ENCODE measurements at places on chromosomes 3 and 15.

DNA sequence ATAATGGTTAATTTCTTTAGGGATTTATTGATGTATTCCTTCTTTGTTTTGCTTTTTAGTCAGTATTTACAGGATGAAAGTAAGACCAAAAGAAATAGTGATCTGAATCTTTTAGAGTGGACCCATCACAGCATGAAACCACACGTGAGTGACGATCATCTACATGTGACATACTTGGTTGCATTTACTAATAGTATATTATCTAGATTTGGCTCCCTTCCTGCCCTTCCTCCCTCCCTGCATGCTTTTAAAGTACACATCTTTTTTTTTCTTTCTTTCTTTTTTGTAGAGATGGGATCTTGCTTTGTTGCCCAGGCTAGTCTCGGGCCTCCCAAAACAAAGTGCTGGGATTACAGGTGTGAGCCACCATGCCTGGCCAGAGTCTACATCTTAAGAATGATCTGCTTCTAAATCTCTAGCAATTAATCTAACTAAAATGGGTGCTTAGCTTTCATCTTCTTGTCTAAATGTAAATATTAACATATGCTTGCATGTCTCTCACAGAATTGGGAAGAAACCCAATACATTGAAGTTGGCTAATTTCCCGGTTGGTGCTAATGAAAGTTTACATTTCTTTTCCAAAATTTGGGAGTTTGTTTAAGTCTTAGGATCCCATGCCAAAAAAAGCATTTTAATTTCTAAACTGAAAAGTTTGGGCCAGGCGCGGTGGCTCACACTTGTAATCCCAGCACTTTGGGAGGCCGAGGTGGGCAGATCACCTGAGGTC lies 38.0 kb downstream of the SENP2 start:
- DNase-seq, result no peak

GRCh38 chr3:156782319-156782718 lies 43.8 kb upstream of the LEKR1 start:
- DNase-seq, result no peak

DNA sequence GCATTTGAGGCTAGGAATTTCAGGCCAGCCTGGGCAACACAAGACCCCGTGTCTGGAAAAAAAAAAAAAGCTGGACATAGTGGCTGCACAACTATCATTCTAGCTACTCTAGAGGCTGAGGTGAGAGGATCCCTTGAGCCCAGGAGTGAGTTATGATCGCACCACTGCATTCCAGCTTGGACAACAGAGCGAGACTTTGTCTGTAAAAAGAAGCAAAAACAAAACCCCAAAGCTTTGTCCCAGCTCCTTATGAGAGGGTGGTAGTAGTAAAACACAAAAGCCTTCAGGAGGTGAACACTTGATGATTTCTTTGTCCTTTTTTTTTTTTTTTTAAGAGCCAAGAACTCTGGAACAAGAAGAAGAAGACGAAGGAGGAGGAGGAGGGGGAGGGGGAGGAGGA lies 1.1 kb upstream of the CD200 start:
- no peak for DNase-seq

DNA sequence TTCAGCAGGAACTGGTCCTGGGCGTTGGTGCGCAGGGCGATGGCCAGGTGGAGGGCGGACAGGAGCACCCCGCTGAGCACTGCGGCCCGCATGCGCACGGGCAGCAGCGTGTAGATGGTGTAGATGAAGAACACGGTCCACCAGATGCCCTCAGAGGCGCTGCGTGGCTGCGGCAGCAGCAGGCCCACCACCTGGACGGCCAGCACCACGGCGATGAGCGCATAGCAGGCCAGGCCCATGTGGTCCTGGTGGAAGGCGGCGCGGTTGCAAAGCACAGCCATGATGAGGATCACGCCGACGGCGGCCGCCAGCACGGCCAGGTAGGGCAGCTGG lies 1.5 kb downstream of the ADCY5 start:
- DNase-seq, result no peak

- DNase-seq, result no peak
Observed at GRCh38 chr15:60611592-60612346, 132.8 kb upstream of the ICE2 start.

- peak; percentile 73 for DNase-seq
Observed at GRCh38 chr15:43903864-43904290, 77.1 kb downstream of the WDR76 start.

DNA sequence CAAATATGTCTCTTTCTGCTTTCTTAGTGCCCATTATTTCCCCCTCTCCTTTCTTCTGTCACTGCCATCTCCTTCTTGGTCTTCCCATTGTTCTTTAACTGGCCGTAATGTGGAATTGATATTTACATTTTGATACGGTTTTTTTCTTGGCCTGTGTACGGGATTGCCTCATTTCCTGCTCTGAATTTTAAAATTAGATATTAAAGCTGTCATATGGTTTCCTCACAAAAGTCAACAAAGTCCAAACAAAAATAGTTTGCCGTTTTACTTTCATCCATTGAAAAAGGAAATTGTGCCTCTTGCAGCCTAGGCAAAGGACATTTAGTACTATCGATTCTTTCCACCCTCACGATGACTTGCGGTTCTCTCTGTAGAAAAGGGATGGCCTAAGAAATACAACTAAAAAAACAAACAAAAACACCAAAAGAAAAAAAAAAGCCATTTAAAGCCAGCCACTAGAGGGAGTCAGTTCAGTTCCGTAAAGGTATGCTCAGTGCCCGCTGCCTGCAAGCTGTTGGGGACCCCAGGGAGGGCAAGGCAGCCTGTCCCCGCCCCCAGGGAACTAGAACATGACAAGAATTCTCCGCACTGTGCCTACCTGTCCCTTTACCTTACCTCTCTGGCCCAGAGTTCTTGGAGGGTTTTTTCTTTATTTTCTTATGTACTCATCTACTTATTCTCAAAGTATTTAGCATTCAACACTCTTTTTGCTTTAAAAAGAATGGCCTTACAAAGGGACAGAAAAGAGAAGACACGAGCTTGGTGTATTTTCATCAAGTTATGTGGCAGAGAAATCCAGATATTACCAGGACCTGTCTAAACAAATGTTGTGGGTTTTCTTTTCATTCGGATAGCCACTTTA lies 30.0 kb upstream of the NR2E3 start:
- DNase-seq, result peak; percentile 39

DNA sequence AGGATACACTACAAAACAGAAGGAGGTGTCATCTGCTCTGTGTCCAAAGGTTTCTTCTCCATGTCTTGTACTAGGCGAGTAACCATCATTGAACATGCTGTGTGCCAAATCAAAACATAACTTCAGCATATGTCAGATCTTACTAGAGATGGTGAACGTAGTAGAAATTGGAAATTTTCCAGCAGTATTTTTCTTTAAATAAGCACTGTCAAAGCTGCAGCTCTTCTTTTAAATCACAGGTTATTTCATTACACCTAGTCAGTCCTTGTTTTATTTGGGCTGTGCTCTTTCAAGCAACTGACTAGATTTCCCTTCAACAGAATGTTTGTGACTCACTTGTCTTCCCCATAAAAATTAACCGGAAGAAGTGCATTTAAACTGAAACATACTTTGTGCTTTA lies 46.5 kb downstream of the MSL2 start:
- DNase-seq, result no peak

DNA sequence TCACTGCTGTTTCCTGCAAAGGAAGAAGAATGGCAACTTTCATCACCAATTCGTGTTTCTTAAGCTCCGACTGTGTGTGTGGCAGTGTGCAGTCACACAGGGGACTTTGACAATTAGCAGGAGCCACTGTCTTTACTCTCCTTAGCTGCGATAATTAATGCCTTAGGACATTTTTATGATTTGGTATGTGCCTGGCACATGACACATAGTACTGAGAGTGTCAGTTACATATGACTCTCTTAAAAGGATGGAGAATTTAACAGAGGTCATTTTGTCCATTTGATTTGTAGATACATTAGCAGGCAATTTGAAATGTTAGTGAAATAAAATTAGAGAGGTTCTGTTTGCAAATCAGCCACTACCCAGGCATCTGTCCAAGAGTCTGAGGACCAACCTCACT lies 128.9 kb upstream of the VEPH1 start:
- no peak for DNase-seq

GRCh38 chr3:175149675-175150074 lies 290.5 kb downstream of the NAALADL2 start:
- DNase-seq, result no peak

- no peak for DNase-seq
Observed at GRCh38 chr3:106115557-106115956, 246.7 kb upstream of the CBLB start.

GRCh38 chr15:69141833-69142232 lies 18.6 kb upstream of the GLCE start:
- no peak for DNase-seq

DNA sequence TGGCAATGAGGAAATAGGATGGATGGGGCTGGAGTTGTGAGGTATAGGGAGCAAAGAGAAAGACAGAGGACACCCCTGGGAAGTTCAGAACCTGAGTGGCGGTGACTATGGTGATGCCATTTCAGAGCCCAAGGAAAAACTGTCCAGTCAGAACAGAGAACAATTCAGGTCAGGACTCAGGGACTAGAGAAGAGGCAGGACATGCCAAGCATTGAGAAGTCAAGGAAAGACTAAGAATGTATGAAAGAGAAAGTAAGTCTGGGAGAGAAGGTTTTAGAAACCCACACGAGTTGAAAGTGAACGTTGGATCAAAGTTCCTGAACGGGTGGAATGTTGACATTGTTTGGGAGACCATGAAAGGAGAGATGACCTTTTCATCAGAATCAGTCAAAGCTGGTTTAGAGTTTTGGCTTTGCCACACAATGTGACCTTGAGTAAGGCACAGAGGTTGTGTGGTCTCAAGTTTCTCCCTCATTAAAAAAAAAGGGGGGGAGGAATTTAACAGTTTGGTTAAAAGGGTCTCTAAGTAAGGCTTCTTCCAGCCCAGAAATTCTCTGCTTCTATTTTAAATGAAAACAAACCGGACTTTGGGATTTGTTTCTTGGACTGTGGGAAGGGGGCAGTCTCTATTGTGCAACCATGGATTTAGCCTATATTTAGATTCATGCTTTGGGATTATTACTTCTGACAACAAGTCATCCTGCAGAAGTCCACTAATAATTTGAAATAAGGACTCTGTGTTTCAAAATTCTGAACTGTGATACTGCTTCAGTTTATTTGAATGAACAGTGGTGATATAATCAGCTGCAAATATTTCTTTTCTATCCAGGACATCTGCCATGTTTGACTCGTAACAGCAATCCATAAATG lies 315.9 kb upstream of the TBL1XR1 start:
- DNase-seq, result no peak

- no peak for DNase-seq
Observed at GRCh38 chr3:129633751-129634481, 27.4 kb upstream of the PLXND1 start.

- DNase-seq, result no peak
Observed at GRCh38 chr15:87609474-87609873, 647.1 kb downstream of the NTRK3 start.

DNA sequence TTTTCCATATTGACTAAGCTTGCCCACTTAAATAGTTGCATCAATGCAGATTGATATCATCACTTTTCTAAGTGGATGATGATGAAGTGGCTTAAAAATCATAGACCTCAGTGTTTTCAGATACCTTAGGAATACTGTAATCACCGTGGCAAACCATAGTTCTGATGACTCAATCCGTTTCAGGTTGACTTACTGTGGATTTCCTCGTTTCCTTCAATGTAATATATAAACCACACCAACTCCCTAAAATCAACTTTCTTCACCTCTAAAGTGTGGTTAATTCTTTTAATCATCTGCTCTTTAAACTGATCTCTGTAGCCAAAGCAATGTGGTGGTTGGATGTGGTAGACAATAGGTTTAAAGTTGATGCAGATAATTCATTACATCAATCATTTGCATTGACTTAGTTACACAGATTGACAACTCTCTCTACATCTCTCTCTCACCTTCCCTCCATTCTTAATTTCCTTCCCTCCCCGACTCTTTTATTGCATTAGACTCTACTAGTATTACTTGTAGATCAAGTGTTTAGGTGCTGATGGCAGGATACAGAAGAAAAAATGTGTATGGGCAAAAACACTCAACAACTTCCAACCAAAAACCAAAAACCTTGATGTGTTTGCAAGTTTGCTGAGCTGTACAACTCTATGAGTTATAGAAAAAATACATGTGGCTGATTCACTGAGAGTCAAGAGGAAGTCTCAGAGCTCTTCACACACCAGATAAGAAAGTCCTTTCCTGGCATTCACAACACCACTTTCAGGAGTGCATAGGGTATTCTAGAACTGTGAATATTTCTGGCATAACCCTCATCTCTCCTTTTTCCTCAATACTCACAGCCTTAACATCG lies 243.5 kb downstream of the NFKBIZ start:
- no peak for DNase-seq

- DNase-seq, result no peak
Observed at GRCh38 chr3:141835557-141836229, 40.8 kb upstream of the ATP1B3 start.

DNA sequence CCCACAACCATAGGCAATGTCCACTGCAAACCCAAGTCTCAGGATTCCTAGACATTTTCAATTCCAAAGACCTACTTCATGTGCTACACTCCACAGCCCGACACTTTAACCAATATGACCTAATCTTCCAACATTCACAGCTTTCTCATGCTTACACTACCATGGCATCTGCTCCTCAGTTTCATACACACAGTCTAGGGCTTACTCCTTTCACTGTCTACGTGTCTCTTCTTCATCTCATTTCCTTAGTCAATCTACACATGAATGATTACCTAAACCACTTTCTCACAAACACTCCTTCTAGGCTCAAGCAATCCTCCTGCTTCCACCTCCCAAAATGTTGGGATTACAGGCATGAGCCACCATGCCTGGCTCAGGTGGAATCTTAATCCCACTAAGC lies 106.3 kb downstream of the STAG1 start:
- no peak for DNase-seq

DNA sequence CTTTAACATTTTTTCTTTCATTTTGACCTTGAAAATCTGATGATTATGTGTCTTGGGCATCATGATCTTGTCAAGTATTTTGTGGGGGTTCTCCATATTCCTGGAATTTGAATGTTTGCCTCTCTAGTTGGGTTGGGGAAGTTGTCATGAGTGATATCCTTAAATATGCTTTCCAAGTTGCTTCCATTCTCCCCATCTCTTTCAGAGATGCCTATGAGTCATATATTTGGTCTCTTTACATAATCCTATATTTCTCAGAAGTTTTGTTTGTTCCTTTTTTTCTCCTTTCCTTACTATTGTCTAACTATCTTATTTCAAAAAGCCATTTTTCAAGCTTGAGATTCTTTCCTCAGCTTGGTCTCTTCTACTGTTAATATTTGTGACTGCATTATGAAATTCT lies 69.0 kb upstream of the CCDC80 start:
- DNase-seq, result peak; percentile 52

GRCh38 chr3:178629430-178630178 lies 93.4 kb downstream of the KCNMB2 start:
- DNase-seq, result no peak

- DNase-seq, result peak; percentile 37
Observed at GRCh38 chr3:71546821-71547220, 36.7 kb downstream of the FOXP1 start.

- no peak for DNase-seq
Observed at GRCh38 chr15:36964626-36965025, 135.7 kb downstream of the MEIS2 start.

GRCh38 chr3:113496924-113497323 lies 18.0 kb downstream of the SPICE1 start:
- no peak for DNase-seq

GRCh38 chr3:144018776-144019175 lies 47.2 kb downstream of the DIPK2A start:
- no peak for DNase-seq

Measured in suppressor macrophage treated with lipopolysaccharide for 4 hours (primary cell).